H7 (cell line): ENCODE measurements at places on chromosomes 3 and 15. TPM values are rescaled to one million over a fixed set of nuclear protein-coding genes. Genes with fewer than 3 reads are reported as not detected.
A peak's percentile ranks its signal among the peaks of the same experiment; 100 is the strongest.

DNA sequence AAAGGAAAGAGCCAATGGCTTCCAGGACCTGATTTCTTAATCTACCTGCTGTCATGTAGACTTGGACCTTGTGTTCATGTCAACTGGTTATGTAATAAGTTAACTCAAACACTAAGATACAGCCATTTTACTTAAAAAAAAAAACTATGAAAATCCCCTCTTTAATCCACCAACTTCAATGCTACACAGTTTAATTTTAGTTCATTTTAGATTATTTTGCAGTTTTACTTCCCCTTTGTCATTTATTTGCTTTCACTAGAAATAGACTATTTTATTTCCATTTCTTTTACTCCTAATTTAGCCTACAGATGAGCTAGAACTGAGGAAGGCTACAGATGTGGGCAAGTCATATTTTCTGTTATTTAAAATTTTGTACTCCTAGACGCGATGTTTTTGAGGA is 10.7 kb upstream of the DNAJC13 start:
- no peak for DNase-seq

NOP10 gene
- 273 and 339 TPM in 2 replicates for total RNA-seq

C3orf20 gene
- 0.04 and 0.07 TPM in 2 replicates for total RNA-seq

RRP9 gene
- total RNA-seq: 62.0 and 80.6 TPM in 2 replicates

AAGAB gene
- 44.5 and 48.6 TPM in 2 replicates for total RNA-seq

GRCh38 chr3:126008219-126008618 is 39.2 kb downstream of the ROPN1B start:
- no peak for DNase-seq

DNA sequence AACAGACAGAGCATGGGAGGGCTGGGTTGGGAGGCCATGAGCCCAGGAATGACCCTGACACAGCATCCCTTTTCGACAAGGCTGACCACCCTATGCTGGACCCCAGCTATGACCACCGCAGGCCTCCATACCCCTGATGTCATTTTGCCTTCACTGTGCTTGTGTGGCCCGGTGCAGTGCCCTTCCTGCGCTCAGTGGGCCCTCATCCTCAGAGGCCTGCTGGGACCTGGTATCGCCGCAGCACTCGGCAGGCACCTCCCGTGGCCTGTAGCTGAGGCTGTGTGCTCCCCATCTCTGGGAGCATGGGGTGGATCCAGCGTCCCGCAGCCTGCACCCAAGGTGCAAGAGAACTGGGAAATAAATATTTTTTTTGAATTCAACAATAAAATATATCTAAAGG is 73.1 kb upstream of the MEF2A start:
- DNase-seq: no peak

CHL1 gene
- total RNA-seq: 0.28 TPM in 1 of 2 replicates, not detected in the other

- DNase-seq: no peak
Measured at GRCh38 chr3:108528459-108529252, 18.3 kb upstream of the MYH15 start.

DNA sequence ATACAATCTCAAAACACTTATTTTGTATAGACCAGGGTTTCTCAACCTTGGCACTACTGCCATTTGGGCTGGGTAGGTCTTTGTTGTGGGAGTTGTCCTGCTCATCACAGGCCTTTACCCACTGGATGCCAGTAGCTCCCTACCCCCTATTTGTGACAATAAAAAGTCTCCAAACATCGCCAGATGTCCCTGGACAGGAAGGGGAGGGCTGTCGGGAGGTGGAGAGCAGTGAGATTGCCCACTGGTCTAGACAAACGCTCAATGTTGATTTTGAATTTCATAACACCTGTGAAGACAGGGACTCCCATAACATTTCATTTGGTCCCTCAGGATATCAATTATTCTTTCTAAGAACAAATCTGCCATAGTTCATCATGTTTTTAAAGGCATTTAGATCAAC is 151.7 kb upstream of the PTPRG start:
- no peak for DNase-seq

GRCh38 chr3:36777424-36778218 is 13.3 kb upstream of the DCLK3 start:
- DNase-seq: no peak

MESP1 gene
- 1.6 and 2.6 TPM in 2 replicates for total RNA-seq

TRPM1 gene
- 0.48 and 0.89 TPM in 2 replicates for total RNA-seq

DNA sequence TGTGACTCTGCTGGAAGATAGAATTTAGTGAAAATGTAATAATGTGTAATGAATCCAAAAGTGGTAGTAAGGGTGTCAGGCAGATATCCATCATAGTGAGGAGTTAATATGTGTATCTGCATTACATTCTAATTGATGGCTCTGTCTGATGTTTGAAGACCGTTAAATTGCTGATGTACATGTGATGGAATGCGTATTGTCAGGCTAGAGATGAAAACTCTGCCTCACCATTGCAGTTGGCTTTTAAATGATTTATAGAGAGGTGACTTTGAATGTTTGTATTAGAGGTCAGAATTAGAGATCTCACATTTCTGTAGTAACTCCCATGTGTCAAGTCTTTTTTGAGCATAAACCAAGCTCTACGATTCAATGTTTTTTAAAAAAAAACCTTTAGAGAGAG is 234.6 kb downstream of the NAALADL2 start:
- no peak for DNase-seq

OR5H1 gene
- not detected in 2 replicates for total RNA-seq

DHX30 gene
- total RNA-seq: 132 and 134 TPM in 2 replicates

DNA sequence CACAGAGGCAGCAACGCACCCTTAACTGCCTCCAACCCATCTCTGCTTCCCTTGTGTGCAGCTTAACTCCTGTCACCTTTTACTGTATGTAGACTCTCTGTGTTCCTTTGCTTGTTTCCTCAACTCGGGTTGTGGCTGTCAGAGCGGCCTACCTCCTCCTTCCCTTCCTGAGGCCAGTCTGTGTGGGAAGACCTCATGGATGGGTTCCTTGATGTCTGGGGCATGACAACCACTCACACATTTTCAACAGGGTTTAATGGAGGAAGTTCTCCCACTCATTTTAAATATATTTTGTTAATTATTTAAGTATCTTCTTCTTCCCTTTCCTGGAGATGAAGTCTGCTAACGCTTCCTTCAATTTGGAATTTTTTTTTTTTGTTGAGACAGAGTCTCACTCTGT is 1.8 kb upstream of the CSPG5 start:
- no peak for DNase-seq

C3orf49 gene
- total RNA-seq: not detected in 2 replicates

- DNase-seq: no peak
Measured at GRCh38 chr15:61921093-61921492, 139.2 kb downstream of the VPS13C start.

DNA sequence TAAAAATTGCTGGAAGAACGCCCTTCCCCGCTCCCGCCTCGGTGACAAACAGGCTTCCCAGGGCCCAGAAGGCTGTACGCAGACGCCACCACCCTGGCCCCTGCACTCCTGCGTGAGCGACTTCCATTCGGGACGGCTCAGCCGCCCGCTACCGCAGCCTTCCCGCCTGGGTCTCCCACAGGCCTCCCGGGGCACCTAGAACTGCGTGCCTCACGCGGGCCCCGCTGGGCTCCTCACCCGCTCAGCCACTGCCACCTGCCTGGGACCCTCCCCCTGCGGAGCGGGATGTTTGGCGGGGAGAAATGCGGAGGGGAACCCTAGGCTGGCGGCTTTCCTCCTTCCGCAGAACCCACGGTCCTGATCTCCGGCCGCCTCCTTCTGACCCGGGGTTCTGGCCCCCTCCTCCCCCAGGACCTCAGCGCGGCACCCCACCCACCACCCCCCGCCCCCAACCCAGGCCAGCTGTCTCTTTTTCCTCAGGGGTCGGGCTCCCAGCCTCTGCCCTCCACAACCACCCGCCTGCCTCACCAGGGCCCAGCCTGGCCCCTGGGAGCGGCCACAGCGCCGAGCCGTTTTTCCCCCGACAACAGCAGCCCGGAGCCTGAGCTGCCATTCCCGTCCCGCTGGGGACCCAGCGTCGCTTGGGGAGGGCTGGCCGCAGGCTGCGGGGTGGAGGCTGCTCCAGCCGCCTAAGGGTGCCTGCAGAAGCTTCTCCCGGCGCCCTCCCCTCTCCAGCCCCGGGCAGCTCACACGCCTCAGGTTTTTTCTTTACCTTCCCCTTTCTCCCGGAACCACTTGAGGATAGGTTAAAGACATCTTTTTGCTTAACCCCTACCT is 27.6 kb upstream of the RAB7A start:
- peak; percentile 88 for DNase-seq

DNA sequence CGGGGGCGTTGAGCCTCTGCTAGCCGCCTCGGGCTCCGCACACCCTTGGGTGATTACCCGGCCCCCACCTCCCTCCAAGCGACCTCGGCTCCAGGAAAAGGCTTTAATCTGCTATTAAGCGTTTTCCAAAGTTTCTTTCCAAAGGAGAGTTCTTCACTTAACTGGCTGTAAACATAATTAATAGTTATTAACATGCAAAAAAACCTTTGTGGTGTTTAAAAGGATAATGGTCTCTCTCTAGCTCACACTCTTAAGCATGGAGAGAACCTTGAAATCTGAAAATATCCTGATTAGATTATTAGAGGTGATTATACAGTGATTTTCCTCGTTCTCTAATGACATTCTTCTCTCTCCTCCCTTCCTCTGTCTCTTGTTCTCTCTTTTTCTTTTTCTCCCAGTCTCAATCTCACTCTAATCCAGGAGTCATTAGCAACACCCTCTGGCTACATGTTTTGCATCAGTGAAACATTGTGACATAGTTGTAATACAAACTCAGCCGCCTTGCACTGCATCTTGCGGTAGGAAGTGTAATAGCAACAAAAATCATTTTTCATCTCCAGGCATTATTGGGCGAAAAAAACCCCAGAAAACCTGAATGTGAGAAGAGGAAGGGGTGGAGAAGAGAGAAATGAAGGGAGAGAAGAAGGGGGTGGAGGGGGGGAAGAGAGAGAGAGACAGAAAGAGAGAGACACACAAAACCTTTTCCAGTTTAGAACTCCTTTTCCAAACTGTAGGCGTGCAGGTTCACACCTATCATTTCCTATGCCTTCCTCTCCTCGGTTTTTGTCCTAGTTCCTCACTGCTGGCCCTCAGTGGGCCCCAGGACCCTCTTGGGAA is 24.4 kb downstream of the NR2F2 start:
- DNase-seq: peak; percentile 15

- no peak for DNase-seq
Measured at GRCh38 chr3:189799366-189799765, 168.2 kb downstream of the TP63 start.

DNA sequence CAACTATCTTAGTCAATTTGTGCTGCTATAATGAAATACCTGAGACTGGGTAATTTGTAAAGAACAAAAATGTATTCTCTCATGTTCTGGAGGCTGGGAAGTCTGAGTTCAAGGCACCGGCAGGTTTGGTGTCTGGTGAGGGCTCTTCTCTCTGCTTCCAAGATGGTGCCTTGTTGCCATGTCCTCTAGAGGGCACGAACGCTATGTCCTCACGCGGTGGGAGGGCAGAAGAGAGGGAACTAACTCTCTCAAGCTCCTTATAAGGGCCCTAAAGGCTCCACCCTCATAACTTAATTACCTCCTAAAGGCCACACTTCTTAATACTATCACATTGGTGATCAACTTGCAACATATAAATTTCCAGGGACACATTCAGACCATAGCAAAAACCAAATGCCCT is 108.4 kb downstream of the ADAMTSL3 start:
- DNase-seq: no peak

ETV5 gene
- 51.1 and 60.9 TPM in 2 replicates for total RNA-seq
